ENCODE measurements at places on chromosomes 2 and 18. TPM values are rescaled to one million over a fixed set of nuclear protein-coding genes. Genes with fewer than 3 reads are reported as not detected.

The RASGRP3 gene
- total RNA-seq: 53.8 TPM

The RIOK3 gene
- 54.8 TPM for total RNA-seq

The SERPINB11 gene
- not detected for total RNA-seq

The SERPINB5 gene
- not detected for total RNA-seq

The SULT1C4 gene
- total RNA-seq: 3.2 TPM

The KIF1A gene
- total RNA-seq: 1.6 TPM

The TDRD15 gene
- not detected for total RNA-seq

GRCh38 chr2:130318906-130319305 is 23.8 kb upstream of the IMP4 start:
- DNase-seq: no peak

DNA sequence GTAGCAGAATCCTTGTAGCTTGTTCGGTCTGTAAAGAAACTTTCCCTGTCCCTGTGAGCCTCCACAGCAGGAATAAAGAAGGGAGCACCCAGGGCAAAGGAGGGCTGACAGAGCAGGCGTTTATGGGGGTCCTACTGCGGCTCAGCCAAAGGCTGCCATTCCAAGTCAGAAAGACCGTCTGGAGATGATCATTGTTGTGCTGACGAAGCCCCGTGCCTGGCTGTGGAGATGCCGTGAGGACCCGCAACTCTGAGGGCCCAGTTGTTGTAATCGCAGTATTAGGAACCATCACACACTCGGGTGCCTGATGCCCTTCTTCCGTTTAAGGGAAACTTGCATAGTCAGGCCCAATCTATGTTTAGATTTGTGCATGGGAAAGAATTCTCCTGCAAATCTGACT is 16.9 kb upstream of the VWA3B start:
- DNase-seq: no peak

DNA sequence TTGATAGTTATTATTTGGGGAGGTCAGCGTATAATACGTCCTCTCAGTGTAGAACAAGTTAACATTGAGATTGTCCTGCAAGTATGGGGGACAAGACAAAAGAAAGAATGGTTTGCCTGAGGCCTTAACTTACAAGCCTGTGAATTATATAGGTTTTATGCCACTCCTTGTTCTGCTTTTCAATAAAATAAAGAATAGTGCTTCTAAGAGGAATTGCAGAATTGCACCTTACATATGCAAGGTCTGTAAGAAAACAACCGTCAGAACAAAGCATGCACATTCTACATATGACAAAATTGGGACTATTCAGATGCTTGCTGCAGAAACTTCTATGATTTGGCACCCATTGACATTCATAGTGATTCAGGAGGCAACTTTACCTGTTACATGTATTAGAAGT is 785.0 kb downstream of the NR4A2 start:
- DNase-seq: no peak

DNA sequence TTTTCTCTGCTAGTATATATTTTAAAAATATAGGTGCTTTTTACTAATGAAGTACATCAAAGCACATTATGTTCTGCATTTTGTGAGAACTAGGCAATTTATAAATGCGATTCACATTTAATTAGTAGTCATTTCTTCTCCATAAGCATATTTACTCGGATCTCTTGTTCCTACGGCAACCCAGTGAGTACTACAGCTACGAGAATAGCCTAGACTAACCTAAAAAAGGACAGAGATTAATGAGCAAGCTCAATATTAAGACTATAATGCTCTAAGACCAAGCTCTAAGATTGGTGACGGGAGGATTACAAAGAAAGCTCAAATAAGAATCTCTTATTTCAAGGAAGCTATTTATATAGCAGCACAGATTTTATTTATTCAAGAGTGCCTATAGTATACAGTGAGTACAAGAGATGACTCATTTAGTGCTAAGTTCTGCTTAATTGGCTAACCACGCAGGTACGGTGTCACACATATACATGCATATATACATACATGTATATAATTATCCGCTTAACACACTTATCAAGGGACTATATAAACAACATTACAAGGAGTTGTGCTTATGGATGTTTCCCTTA is 364.7 kb downstream of the GPD2 start:
- DNase-seq: no peak

- peak; percentile 61 for DNase-seq
These were observed 530 bp downstream of the GALNT1 start for GRCh38 chr18:35581898-35582641.

- DNase-seq: no peak
These were observed 5.2 kb upstream of the DNAJB2 start for GRCh38 chr2:219273937-219274336.

DNA sequence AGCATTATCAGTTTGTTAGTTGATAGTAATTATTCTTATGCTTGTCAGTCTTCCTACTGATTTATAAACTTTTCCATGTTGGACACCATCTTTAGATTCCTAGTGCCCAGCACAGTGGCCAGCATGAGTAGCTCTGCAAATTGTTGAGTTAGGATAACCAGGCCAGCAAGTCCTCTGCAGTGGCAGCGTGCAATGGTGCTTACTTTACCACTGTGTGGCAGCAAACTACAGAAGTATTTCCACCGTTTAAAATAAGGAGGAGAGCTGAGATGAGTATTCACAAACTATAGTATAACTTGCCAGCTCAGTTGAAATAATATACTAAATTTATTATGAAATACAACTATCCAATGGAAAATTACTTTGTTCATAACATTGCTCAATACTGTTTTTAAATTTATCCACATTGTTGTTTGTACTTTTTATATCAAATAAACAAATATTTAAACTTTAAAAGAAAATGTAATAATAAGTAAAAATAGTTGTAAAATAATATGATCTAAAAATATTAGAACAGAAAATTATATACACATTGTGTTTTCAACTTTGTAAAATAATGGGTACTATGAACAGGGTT is 9.3 kb upstream of the THADA start:
- DNase-seq: no peak

- no peak for DNase-seq
These were observed 99.0 kb upstream of the SATB2 start for GRCh38 chr2:199556527-199557285.

DNA sequence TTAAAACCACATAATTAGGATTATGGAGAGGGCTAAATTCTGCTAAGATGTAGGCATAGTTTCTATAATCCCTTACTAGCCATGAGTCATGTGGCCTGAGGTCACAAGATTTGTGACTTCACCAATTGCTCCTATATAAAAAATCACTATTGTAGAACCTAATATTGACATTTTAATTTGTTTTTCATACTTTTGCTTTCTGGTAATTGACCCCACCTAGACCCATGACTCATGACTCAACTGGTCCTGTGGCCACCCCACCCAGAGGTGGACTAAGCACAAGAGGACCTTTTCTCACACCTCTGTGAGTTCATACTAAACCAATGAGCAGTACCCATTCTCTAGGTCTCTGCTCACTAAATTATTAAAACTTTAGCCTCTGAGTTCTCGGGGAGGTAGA is 1567.5 kb upstream of the LRRTM1 start:
- no peak for DNase-seq

- DNase-seq: no peak
These were observed 207.0 kb upstream of the VWC2L start for GRCh38 chr2:214203744-214204289.

DNA sequence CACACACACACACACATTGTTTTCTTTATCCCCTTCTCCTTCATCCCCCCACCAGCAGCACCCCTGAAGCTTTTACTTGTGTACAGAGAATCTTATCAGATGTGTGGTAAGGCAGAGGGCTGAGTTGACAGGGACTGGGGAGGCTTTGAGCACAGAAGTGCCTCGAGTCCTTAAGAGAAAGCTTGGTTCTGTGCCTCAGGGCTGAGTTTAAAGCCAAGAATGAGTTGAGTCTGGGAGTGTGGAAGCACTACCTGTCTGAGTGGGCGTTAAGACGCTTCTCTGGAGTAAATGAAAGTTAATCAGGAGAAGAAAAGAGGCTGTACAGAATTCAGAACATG is 2.7 kb downstream of the ID2 start:
- no peak for DNase-seq

GRCh38 chr2:38217401-38218188 is 141.6 kb upstream of the CYP1B1 start:
- DNase-seq: no peak

- DNase-seq: no peak
These were observed 599.2 kb downstream of the NR4A2 start for GRCh38 chr2:155733091-155733853.

DNA sequence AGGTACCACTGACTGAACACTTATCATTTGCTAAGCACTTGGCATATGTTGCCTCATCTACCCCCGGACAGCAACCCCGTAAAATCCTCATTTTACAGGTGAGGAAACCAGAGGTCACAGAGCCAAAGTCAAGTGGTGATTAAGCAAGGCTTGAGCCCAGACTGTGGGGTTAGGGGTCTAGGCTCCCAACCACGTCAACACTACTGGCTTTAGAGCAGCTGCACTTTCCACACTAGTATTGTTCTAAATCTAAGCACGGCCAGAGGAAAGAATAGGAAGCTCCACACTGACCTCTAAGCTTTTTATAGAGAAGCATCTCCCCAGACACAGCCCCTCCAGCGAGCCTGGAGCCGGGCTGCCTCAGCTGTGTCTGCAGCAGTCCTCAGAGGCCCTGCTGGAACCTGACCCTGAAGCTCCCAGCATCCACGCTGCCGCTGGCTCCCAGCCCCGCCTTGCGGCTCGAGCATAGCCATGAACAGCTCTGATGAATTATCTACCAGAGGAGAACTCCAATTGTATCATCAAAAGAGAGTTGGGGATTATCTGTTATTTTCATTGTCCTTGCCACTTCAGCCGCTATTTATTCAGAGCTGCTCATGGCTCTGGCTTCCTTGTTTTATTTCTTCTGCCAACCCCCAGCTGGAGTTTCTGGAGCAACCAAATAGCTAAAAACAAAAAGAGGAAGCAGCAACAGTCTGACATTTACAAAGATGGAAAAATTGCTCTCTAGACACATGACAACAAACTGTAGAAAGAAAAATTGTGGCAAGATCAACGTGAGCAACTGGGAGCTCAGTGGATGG is 62.2 kb upstream of the RTN4 start:
- DNase-seq: peak; percentile 91

- DNase-seq: no peak
These were observed 52.1 kb downstream of the EEF1B2 start for GRCh38 chr2:206211657-206212255.

DNA sequence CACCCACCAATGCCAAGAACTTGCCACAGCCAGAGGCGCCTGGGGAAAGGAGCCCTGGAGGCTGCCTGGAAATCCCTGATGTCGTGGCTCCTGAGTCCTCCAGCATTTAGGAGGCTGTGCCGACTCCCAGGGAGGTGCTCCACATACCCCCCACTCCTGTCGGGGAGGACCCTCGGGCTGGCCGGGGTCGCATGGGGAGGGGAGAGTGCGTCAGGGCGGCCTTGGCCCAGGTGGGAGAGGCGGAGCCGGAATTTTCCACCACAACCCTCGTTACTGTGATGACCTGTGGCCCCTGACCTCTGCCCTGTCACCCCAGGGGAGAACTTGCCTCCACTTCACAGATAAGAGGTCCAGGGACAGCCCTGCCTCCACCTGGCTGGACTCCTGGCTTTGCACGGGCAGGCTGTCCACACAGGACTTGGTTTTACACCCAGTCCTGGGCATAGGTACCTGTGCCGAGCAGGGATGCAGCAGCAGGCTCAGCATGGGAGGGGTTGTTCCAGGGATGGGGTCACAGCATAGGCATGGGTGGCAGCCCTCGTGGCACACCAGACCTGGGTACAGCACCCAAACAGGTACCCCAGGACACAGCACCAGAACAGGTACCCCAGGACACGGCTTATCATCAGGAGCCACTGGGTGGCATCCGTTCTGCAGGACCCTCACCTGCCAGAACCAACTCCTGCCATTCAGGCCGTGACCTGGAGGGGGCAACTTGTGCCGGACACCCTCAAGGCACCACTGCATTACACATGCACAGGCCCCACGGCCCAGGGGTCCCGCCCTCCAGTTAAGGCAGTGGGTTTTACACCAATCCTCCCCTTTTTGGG is 12.3 kb upstream of the AGXT start:
- DNase-seq: no peak

DNA sequence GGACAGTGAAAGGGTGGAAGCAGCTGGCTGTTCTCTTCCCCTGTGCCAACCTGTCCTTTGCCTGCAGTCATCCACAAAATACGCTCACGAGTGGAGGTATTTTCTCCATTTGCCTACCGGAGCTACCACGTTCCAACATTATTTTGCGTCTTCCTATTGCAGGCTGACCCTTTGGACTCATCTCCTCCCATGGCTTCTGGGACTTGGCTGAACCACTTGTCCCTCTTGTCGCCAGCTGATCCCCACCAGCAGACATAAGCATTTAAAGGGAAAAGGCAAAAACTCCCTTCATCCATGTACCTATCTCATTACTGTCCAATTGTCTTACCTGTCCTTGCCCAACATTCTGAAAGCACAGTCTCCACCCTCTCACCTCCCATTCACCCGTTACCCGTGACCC is 13.0 kb downstream of the C2orf74 start:
- no peak for DNase-seq

DNA sequence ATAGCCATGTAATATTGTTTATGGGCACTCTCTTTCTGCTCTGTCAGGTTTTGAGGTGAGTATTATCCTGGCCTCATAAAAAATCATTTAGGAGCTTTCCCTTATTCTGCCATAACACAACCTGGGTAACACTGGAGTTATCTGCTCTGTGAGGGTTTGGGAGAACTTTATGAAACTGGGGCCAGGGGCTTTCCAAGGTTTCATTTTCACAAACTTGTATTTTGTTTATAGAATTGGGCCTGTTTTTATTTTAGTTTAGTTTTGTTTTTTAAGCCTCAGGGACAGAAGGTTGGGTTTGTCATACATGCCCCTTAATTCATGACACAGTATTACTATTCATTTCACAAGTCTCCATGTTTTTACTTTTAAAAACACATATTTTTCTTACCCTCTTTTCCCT is 83.5 kb downstream of the IRS1 start:
- no peak for DNase-seq

DNA sequence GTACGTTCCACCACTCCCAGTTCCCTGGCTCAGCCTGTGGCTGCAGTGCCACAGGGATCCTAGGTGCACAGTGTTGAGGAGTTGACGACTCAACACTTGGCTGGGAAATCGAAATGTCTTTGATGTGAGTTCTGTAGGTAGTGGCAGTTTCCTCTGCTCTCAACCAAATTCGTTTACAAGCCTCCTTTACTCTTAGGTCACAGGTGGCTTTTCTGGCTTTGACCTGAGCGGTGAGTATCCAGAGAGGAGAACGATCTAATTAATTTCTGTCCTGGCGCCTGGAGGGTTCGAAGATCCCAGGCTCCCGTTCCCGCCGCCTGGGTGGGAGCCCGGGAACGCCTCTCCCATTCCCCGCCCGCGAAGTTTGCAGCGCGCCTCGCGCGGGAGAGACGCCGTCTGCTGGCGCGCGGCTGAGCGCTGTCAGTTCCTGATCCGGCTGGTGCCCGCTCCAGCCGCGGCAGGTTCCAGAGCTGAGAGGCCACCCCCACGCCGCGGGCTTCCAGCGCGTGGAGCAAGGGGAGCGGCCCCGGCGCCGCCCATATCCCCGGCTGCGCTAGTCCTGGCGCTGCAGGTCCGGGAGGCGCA is at the start of gene LAMA3:
TSS of gene LAMA3 (plus strand) at position 423 of the 585 bp plus-strand sequence. CDS start 231 bp downstream, outside the sequence.
- DNase-seq: peak; percentile 86

DNA sequence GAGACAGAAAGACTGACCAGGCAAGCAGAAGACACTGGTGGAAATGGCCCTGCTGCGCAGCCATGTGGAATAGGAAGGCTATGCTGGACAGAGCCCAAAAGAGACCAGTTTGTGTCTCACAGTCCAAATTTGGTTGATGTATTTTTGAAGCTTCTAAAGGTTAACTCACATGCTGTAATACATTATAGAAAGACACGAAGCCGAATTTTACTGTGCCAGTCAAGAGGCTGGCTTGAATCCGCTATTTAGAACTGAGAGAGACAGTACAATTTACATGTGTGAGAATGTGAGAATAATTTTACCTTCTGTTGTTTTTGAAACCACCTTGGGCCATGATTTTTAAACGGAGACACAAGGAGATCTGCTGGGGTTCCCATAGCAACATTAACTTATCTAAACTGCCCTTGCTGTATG is 113.6 kb downstream of the METTL8 start:
- no peak for DNase-seq

All from left ventricle myocardium superior (tissue), 1 donor.